ENCODE measurements at places on chromosomes 4 and X. TPM values are rescaled to one million over a fixed set of nuclear protein-coding genes. Genes with fewer than 3 reads are reported as not detected.

The SRPK3 gene
- 6.4 TPM for total RNA-seq

The SSX4B gene
- total RNA-seq: not detected

The BEX5 gene
- 38.2 TPM for total RNA-seq

GRCh38 chrX:107384397-107385105, 64.9 kb upstream of the FRMPD3 start:
- H3K4me1 ChIP-seq: no peaks in the 10 kb centered on the region
- H3K36me3 ChIP-seq: no peaks in the 10 kb centered on the region
- no peak overlapping the region for H3K27ac ChIP-seq
- no peaks in the 10 kb centered on the region for H3K27me3 ChIP-seq

DNA sequence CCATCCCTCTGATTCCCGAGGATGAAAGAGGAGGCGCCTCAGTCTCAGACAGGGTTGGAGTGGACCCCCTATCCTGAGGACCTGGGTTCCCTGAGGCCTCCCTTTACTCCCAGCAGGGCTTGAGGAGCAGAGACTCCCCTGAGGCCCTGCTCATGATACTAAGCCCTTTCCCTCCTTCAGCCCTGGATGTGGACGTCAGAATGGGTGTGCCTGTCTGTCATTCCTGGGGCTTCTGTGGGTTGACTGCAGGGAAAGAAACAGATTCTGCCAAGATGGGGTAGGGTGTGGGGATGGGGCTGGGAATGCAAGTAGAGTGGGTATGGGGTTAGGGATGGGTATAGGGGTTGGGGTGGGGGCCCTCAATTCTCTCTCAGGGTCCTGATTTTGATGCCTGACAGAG, 21.1 kb downstream of the MAGEA10 start:
- H3K4me3 ChIP-seq: no peak overlapping the region
- H3K36me3 ChIP-seq: no peaks in the 10 kb centered on the region
- DNase-seq: no peak
- no peaks in the 10 kb centered on the region for H3K4me1 ChIP-seq
- H3K27ac ChIP-seq: no peak overlapping the region
- H3K27me3 ChIP-seq: no peaks in the 10 kb centered on the region

All from uterus (tissue), 4 donors.